ENCODE measurements at places on chromosomes 2 and 18.

- no peak for DNase-seq
Observed at GRCh38 chr2:31414601-31415241, at the start of gene XDH. TSS of gene XDH (minus strand) at chr2:31414742. CDS start at chr2:31414666, 76 bp downstream.

DNA sequence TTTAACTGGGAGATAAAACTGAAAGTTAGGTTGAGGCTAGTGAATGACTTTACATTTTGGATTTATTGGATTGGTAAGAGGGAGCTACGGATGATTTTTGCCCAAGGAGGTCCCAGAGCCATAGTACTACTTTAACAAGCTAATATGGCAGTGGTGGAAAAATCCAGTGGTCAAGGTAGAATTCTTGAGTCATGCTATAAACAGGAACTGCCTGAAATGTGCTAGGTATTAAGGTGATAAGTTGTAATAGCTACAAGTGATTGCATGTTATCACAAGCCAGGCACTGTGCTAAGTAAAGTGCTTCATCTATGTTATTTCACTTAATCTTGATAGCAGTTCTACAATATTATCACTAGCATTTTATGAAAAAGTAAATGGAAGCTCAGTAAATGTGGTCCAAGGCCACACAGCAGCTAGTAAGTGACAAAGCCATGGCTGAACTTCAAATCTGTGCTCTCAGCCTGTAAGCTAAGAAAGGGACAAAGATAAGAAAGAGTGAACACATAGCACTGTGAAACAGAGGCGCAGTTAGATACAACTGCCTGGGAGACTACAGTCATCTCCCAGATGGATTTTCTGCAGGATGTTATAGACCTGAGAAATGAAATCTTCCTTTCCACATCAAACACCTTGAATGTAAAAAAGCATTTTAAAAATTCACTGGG, 469.6 kb downstream of the TGIF1 start:
- no peak for DNase-seq

GRCh38 chr18:10304853-10305252, 149.6 kb upstream of the APCDD1 start:
- DNase-seq: no peak

GRCh38 chr18:48874701-48875162, 76.0 kb downstream of the SMAD7 start:
- no peak for DNase-seq

DNA sequence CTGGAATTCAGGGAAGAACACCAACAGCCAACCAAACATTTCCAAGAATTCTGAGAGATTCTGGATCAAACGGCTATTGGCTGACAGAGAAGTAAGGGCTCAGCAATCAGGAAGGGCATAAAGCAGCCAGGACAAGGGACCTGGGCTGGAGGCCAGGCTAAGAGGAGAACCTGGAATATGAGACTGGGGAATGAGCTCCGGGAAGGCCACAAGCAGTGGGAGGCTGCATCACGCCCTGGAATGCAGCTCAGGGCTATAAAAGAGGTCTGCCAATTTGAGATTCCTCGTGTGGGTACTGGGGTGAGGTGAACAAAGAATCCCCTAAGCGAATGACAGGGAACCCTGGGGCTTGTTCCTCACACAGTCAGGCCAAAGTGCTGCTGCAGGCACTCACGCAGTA, 60.4 kb downstream of the ANO7 start:
- no peak for DNase-seq

DNA sequence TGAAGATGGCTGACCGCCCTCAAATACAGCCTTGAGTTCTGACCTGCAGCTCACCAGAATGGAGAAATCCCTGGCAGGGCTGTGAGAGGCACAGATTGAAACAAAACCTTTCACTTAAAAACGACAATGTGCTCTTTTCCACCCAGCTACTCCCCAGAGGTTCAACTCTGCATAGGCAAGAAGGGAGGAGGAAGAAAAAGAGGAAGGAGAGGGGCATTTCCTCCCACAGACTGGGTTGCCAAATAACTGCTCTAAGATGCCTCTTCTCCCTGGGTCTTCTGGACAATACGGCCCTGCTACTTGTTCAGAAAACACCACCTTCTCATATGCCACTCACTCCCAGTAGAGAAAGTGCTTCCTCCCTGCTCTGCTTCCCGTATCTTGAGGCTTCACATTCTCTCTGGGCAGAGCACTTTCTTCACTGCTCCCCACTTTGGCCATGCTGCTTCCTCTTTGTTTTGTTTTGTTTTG, 136.4 kb upstream of the SLC1A4 start:
- no peak for DNase-seq

DNA sequence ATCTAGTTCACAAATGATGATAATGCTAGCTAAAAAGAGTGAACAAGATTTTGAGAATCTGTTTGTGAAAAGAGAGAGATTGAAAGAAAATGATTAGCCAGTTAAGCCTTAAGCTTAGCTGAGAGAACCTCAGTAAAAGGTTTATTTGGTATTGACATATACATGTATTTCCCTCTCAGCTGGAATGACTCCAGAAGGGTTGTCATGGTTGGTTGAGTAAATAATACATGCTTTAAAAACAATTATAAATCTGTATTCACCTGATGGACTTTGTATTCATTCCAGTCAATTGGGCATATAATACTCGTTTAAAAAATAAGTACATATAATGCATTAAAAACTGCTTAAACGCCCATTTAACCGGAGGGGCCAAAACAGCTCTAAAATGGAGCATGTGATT, 181.4 kb downstream of the GRB14 start:
- no peak for DNase-seq

DNA sequence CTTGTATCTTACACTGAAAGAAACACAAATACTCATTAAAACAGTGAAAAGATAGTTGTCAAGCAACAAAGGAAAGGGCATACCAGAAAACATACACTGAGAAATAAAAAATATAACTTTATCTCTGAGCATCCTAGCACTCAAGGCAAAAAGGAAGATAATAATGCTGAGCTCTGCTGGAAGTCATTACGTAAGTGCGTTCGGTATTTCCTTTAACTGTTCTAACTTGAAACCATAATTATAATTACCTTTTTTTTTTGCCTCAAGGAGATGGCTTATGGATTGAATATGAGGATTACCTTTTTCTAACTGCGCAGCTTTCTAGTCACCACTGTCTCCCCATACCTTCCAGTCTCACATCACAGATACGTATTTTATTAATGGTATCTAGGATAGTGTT, 308.1 kb downstream of the GBX2 start:
- no peak for DNase-seq

DNA sequence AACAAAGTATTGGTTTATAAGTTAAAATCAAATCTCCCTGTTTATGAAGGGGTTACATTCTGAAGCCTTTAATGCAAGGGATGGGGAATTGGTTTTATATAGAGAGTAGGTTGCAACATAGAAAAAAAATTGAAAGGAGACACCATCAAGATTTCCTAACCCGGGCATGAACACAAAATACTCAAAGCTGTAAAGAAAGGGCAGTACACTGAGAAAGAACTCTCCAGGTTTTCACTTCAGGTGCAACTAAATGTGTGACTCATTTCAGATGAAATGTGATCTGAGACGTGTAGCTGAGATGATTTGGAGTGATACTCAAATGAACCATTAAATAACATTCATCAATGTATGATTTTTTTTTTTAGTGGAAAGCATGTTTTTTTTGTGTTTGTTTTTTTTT, 43.6 kb downstream of the SANBR start:
- no peak for DNase-seq

DNA sequence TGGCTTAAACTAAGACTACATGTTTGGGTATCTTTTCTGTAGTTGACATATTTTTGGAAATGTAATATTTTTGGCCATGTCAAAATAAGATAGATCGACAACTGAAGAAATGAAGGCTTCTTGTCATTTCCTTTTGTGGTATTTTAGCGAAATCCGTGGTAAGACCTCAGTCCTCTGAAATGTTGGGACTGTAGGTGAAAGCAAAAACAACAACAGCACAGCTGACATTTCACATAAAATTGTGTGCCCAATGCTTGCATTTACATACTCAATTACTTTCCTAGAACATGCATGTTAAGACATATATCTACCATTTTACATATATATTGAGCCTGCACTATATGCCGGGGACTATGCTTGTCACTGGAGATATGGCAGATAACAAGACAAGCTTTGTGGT, 50.2 kb downstream of the SPP2 start:
- no peak for DNase-seq

DNA sequence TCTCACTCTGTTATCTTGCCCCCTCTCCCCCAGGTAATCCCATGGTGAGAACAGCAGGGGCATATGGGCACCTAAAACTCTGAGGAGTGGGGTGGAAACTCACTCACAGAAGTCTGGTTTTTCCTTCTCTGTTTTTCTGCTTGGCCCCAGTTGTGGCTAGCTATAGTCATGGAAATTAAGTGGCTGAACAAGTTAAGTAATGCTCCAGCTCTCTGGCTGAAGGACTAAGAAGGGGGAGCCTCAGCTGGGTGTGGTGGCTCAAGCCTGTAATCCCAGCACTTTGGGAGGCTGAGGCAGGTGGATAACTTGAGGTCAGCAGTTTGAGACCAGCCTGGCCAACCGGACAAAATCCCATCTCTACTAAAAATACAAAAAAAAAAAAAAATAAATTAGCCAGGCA, 261.0 kb downstream of the TPGS2 start:
- DNase-seq: no peak

- DNase-seq: no peak
Observed at GRCh38 chr2:17571681-17572080, 31.2 kb downstream of the VSNL1 start.

DNA sequence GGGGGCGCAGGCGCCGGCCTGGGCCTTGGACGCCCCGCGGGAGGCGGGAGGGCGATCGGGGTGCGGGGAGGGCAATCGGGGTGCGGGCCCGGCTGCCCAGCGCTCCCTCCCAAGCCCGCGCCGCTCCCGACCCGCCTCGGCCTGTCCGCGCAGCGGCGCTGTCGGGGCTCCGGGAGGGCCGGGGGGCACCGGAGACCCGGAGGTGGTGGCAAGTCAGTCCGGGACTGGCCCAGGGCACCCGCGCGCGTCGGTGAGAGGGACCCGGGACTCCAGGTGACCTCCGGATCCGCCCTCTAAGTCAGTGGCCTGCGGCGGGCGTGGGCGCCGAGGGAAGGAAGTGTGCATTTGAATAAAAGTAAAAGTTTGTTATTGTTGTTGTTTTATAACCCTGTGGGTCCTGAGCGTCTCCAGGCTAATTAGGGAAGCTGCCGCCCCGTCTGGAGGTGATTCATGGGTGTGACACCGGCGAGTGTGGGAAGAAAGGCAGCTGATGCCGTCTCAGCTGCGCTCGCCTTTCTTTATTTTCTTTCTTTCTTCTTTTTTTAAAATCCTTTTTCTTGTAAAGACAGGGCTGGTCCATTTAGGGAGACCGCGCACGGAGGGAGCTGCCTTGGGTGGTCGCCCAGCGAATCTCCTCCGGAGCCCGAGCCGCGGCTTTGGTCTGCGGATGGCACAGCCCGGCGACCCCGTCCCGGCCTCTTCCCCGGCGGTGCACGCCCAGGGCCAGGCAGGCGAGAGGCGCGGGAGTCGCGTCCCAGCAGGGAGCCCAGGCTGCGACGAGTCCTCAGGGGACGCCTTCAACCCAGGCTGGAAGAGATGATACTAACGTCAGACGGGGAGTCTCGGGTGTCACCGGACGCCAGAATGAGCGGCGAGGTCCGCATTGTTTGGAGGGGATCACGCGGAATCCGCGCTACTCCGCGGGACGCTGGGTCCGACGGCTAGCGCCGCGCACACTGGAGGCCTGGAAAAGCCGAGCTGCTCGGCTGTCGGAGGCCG, 627 bp upstream of the CRACDL start:
- no peak for DNase-seq

GRCh38 chr2:119755906-119756305, 3.8 kb upstream of the PTPN4 start:
- no peak for DNase-seq

DNA sequence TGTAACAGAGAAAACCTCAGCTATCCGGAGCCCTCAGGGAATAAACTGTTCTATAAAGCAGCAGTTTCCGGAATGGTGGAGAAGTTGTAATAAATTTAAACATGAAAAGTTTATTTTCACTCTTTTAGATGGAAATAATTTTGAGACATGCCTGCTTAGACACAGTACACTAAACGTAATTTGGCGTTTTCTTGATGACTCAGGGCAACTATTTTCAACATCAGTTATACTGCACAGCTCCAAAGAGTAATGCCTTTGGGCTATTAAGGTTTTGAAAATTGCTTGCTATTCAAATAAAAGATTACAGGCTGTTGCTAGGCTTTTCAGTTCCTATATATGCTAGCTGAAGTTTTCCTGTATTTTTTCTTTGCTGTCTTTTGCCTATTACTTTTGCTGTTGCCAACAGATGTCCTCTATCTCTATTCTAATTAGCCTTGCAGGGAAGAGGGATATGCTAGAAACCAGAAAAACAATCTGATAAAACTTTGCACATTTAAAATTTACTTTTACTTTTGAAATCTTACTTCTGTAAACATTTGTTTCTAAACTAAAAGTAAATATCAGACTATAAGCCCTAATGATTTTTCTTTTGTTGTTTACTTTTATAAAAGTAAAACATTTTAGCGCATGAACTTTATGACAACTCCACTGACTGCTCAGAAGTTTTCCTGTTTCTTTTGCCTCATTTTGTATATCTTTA, 113.4 kb upstream of the WDSUB1 start:
- no peak for DNase-seq

- DNase-seq: no peak
Observed at GRCh38 chr2:177649568-177650518, 257.3 kb downstream of the AGPS start.

- DNase-seq: peak; percentile 1
Observed at GRCh38 chr2:96146881-96147592, 1.8 kb upstream of the DUSP2 start.

DNA sequence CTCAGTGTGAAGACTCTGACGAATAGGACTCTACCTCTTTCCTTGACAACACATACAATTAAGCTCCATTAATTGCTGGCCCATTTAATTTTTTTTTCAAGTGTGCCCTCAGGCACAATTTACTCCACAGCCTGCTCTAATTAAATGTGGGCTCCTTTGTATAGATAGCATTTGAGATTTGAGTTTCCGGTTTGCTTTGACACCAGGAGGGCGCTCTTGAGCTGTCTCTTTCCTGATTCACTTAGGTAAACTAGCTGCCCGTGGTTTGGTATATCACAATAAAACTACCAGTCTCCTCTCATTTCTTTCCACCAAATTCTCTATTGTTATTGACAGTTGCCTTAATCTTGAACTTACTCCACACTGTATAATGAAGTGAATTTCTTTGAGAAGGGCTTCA, 666.0 kb downstream of the DSC3 start:
- no peak for DNase-seq

- DNase-seq: no peak
Observed at GRCh38 chr2:238202326-238203093, 985 bp downstream of the ILKAP start.

GRCh38 chr2:151395509-151396374, 14.0 kb upstream of the RIF1 start:
- no peak for DNase-seq

- no peak for DNase-seq
Observed at GRCh38 chr2:121191191-121192170, 93.5 kb downstream of the TFCP2L1 start.

- DNase-seq: no peak
Observed at GRCh38 chr2:149468636-149469035, 118.9 kb downstream of the MMADHC start.

GRCh38 chr2:166091439-166091838, 36.4 kb downstream of the SCN1A start:
- no peak for DNase-seq
